ENCODE measurements at places on chromosomes 13 and 19.

DNA sequence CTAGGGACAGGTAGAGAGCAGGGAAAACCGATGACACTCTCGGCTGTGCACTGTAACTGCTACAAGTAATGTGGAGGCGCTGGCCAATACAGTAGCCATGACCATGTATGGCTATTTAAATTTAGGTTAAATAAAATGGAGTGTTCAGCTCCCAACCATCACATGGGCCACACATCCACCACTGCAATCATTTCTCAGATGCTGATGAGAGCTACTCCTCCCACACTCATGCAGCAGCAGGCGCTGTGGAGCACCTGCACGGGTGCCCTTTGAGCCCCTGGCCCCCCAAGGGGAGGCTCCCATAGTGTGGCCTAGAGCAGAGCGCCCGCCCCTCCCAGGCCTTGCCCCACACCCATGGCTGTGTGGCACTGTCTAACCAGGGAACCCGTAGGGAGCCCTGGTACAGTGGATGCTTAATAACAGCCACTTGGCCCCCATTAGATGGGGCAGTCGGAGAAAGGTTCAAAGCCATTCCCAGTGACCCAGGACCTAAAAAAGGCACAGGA lies 6.0 kb downstream of the ACP4 start:
- no peak for DNase-seq

DNA sequence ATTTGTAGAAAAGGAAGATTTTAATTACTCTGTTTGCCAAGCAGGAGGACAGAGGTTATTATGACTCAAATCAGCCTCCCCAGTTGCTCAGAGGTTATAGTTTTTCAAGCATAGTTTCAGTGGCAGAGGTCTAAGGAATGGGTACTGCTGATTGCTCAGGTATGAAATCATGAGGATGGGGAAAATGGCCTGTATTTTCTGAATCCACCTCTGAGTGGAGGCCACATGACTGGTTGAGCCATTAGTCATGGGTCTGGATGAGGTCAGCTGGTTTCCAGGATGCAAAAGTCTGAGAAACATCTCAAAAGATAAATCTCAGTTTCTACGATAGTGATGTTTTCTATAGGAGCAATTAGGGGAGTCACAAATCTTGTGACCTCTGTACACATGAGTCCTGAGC lies 62.8 kb upstream of the CEACAM8 start:
- DNase-seq = no peak

DNA sequence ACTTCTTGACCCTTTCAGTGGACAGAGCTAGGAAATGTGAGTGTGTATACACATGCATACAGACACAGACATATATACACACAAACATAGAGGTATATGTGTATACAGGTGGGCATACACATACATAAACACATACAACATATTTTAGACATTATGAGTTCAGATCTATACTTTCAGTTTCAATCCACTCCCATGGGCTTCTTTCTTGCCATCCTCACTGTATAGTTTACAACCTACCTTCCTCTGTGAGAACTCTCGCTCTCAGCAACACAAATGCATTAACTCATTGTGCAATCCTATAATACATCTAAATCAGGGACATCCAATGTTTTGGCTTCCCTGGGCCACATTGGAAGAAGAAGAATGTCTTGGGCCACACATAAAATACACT lies 21.2 kb upstream of the SCEL start:
- DNase-seq = no peak

GRCh38 chr13:74024856-74025255 lies 109.3 kb downstream of the KLF12 start:
- no peak for DNase-seq

DNA sequence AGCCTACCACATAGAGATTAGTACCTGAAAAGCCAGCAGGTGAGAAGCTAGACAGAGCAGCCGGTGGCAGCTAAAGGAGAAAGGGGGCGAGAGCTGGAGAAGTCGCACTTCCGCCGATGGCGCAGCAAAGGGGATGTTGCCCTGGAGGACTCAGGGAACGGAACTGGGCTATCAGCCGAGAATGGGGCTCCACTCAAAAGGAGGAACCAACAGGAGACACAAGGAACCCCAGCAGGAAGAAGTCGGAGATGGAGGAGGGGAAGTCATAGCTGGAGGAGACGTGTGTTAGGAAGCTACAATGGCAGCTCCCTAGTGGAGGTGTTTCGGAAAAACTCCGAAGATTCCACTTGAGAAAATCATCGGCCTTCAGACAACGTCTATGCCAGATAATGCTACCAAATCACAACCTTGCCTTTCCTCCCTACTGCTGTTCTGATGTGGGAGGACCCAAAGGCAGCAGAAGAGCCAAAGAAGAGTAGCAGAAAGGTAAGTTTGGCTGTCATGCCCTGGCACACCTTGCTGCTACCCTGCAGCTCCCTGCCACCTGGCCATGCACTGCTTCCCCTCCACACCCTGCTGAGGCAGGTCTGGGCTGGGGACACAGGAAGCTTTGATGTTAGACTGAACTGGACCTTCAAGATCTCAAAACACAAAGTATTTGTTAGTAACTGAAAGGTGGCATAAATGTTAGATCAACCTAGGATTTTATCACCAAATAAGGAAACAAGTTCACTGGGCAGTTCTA lies 127.9 kb downstream of the DLEU7 start:
- DNase-seq = no peak

- DNase-seq = no peak
Measured at GRCh38 chr13:27663947-27664346, 42.3 kb downstream of the POLR1D start.

DNA sequence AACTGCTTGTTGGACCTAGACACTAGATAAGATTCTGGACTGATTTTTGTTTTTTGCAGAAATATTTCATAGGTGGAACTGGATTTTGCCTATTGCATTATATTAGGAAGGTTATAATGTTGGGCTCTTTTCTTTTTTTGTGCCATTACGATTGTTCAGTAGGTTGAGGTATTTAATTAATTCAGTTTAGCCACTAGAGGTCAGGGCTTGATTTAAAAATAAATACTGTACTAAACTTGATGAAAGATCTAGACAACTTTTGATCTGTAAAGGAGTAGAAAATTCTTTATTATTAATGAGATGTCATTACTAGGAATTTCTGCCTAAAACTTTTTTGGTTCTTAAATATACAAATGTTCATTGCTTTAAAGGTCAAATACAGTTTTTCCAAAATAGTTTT lies 15.2 kb upstream of the SUPT20H start:
- no peak for DNase-seq

DNA sequence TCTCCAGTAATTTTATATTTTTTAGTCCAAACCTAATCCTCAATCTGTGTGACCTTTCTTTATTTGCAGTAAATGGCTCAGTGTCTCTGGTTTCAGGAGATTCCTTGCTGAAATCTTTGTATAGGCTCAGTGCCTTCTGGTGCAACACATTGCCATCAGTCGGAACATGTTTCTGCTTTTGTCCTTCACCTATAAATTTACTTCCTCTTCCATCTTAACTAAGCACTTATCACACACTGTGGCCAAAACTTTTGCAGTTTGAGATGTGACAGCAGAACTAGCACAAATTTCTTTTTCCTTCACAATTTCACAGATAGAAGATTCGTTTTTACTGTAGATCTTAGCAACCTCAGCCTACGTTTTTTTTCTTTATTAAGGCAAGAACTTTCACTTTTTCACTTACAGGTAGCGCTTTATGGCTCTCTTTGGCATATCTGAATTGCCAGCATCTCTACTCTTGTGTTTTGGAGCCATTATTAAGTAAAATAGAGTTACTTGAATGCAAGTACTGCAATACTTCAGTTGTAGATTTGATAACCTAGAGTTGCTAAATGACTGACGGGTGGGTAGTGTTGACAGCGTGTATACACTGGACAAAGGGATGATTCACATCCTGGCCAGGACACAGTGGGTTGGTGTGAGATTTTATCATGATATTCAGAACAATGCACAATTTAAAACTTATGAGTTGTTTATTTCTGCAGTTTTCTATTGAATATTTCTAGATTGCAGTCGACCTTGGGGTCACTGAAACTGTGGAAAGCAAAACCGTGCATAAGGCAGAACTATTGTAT lies 44.3 kb downstream of the NDFIP2 start:
- no peak for DNase-seq

- DNase-seq = no peak
Measured at GRCh38 chr19:55080968-55081769, 5.5 kb downstream of the EPS8L1 start.

GRCh38 chr13:48194379-48194754 lies 38.6 kb upstream of the ITM2B start:
- no peak for DNase-seq

DNA sequence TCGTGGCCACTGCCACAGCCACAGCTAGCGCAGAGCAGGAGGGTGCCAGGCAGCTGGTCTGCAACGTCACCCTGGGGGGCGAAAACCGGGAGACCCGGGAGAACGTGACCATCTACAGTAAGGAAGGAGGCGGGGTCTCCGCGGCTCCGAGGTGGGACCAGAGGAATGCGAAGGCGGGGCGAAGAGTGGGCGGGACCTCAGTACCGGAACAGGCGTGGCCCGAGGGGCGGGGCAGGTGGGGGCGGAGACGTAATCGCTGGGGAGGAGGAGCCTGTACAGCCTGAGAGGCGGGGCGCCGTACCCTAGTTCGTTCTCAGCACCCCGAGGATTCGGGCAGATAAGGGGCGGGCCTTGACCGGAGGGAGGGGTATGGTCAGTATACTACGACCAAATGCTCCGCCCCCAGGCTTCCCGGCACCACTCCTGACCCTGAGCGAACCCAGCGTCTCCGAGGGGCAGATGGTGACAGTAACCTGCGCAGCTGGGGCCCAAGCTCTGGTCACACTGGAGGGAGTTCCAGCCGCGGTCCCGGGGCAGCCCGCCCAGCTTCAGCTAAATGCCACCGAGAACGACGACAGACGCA lies 2.5 kb downstream of the ICAM5 start:
- DNase-seq = no peak

DNA sequence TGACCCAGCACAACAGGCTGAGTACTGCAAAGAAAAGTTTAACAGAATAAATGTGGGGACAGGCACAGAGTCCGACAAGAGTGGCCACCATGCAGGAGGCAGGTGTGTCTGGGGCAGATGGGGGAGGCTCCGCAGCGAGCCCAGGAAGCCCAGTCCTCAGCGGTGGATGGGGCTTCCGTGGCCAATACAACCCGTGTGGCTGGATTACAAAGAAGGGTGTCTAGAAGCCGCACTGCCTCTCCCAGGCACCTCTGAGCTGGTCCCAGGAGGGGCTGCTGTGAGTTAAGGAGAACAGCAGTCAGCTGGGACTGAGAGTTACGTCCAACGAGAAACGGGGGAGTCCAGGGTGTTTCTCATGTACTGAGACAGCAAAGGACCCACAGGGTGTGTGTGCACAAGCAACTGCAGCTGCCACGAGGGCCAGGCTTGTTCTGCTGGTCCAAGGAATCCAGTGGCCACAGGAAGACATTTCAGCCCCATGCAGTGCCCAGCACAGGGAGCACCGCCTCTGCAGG lies 70.2 kb downstream of the SPACA7 start:
- no peak for DNase-seq

DNA sequence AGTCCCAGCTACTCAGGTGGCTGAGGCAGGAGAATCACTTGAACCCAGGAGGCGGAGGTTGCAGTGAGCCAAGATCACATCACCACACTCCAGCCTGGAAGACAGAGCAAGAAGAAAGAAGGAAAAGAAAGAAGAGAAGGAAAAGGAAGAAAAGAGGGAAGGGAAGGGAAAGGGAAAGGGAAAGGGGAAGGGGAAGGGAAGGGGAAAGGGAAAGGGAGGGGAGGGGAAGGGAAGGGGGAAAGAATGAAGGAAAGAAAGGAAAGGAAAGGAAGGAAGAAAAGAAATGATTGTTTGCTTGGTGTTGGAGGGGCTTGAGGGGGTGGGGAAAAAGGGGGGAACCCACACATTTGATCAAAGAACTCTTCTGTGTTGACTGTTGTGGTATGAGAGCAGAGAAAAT lies 10.0 kb downstream of the PMIS2 start:
- no peak for DNase-seq

GRCh38 chr19:37983153-37983552 lies 76.1 kb downstream of the SIPA1L3 start:
- DNase-seq = no peak

GRCh38 chr13:92972751-92973150 lies 253.9 kb upstream of the GPC6 start:
- DNase-seq = no peak

GRCh38 chr13:33016414-33017322 lies at the start of gene KL:
KL (plus strand) TSS chr13:33016423; CDS start chr13:33016441, 18 bp downstream.
- DNase-seq = no peak

DNA sequence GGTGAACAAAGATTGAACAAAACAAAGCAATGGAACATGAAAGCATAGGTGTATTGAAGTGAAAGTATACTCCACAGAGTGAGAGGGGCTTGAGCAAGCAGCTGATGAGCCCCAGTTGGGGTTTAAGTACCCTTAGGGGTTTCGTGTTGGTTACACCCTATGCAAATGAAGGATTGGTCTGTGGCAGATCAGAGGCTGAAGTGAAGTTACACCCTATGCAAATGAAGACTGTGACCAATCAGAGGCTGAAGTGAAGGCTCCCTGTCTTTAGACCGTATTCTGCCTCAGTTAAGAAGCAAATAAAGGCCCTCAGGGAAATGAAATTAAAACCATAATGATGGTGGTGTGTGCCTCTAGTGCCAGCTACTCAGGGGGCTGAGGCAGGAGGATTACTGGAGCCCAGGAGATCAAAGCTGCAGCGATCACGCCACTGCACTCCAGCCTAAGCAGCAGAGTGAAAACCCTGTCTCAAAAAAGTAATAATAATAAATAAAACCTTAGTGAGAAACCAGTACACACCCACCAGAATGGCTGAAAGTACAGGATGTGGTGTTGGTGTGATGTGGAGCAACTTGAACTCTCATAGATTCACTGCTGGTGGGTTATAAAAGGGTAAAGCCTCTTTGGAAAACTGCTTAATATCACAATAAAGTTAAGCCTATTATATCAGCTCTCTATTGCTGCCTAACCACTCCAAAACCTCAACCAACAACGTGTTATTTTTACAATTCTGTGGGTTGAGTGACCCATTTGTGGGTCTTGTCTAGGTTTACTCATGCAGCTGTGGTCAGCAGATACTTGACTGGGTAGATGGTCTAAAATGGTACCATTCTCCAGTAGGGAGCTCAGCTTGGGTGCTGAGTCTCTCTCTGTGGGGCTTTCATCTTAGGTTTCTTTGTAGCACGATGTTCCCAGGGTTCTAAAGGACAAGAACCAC lies 12.8 kb upstream of the UPF3A start:
- DNase-seq = no peak

DNA sequence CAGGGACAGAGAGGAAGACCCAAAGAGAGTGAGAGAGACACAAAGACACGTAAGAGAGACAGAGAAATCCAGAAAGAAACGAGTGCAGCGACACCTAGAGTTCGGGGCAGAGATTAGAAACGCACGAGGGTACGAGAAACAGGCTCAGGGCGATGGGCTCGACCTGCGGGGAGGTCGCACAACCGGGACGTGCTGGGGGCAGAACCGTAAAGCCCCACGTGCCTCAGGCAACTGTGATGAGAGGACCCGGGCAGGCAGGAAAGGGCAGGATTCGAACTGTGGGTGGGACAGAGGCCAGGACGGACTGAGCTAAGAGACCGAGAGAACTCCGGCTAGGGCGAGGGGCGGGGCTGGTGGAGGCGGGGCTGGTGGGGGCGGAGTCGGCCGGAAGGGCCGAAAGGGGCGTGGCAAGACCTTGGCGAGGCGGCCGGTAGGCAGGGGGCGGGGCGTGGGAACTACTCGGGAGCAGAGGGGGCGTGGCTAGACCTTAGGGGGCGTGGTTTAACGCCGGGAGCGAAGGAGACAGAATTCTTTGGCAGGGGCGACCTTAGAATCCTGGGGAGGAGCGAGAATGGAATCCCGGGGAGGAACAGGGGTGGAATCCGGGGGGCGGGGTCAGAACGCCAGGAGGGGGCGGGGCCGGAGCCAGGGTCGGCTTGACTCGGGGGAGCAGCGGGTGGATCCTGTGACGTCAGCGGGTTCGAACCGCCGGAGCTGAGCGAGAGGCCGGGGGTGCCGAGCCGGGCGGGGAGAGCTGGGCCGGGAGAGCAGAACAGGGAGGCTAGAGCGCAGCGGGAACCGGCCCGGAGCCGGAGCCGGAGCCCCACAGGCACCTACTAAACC lies at the start of gene NECTIN2:
Gene NECTIN2 (plus strand): TSS at position 686 of the 843 bp plus-strand sequence. CDS start 229 bp downstream, outside the sequence.
- peak; percentile 85 for DNase-seq

Data from esophagus squamous epithelium (tissue), 5 donors.